Posterior vena cava (tissue), 2 donors: ENCODE measurements at places on chromosomes 2 and 18. TPM values are rescaled to one million over a fixed set of nuclear protein-coding genes. Genes with fewer than 3 reads are reported as not detected.

The NT5DC4 gene
- not detected for total RNA-seq

The HOXD12 gene
- not detected for total RNA-seq

- DNase-seq: no peak
Observed at GRCh38 chr2:171025214-171025613, 96.2 kb downstream of the GORASP2 start.

DNA sequence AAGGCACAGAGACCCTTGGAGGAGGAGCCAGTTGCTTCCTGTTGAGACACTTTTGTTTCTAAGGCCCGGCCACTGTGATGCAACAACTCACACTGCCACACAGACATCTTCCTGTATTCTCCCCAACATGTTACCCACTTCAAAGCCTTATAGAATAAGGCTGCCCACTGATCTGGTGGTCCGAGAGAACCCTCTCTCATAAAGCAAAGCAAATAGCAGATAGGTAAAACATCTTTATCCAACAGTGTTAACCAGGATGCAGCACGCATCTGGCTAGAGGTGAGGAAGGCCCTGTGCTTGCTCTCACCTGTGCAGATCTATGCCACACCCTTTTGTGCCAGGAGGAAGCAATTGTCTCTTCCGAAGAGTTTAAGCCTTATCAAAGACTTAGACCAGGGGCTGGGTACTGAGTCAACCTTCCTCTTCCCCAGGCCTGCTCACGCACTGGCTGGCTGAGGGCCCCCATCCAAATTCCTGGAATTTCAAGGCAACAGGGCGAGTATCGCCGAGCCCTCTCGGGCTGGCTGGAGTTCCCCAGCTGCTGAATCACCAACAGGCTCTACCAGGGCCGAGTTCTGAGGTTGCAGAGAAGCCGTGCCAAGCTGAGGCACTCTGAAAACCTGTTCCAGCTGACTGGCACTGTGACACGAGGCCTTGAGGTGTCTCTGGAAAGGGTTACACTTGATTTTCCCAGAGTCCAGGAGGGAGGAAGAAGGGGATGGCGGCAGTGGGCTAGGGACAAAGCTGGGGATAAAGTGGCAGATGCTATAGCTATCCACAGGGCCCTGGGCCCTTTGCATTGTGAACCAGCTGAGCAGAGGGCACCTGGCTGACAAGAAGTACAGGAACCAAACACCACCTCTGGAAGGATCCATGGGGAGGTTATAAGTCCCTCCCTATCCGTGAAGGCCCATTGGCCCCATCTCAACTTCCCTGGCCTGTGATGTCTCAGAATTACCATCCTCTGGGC is 29.3 kb downstream of the TGFA start:
- DNase-seq: no peak

The MYO7B gene
- 0.79 TPM for total RNA-seq

GRCh38 chr2:86232910-86233309 is 33.7 kb downstream of the MRPL35 start:
- no peak for DNase-seq

DNA sequence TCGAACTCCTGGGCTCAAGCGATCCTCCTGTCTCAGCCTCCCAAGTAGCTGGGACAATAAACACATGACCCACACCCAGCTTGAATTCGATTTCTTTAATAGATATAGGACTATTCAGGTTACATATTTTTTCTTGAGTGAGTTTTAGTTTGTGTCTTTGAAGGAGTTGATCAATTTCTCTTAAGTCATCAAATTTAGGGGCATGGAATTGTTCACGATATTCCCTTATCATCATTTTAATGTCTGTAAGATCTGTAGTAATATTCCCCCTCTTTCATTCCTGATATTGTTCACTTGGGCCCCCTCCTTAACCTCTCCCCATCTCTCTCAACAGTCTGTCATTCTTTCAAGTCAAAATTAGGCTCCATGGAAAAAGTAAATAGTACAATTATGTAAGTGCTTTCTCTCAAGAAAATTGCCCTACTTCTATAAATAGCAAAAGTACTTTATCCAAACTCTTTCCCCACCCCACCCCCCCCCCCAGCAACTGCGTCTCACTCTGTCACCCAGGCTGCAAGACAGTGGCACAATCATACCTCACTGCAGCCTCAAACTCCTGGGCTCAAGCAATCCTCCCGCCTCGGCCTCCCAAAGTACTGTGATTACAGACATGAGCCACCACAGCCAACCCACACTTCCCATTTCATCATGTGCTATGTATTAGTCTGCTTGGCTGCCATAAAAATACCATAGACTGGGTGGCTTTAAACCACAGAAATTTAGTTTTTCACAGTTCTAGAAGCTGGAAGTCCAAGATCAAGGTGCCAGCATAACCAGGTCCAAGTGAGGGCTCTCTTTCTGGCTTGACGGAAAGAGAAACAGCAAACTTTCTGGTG is 20.1 kb downstream of the WDR33 start:
- DNase-seq: no peak

DNA sequence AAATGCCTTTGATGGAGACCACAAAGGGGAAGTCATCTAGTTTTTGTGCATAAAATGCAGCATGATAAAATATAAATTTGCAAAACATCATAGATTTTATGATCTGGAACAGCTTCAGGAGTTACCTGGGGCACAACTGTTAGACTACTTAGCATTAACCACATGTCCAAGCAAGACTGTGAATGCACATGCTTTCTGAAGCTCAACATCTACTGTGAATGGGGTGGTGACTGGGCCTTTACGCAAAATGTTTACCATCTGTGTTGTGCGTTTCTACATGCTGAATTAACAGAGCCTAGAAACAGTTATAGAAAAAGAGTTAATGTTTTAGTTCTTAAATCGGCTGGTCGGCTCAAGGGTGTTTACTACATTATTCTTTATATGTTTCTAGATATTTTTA is 45.5 kb downstream of the KCTD1 start:
- DNase-seq: no peak

DNA sequence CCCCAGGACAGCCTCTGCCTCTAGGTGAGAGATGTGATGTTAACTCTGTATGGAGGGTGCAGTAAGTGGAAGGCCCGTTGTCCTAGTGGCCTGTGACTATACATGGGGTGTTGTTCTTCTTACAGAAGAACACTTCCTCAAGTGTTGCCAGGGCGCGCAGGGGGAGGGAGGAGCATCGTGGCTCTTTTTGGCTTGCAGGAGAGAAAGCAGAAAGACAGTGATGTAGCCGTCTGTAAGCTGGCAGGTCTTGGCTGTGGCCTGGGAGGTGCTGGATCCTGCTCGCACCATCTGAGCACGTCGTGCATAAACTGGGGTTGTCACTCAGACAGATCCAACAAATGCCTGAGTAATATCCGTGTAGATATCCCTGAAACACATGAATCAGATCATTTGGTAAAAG is 44.3 kb downstream of the ZNF236 start:
- no peak for DNase-seq
